NCI-H524 (cell line): ENCODE measurements at places on chromosomes 12 and 14.

GRCh38 chr14:59249029-59249428, 60.6 kb downstream of the DAAM1 start:
- DNase-seq, result no peak

- DNase-seq, result no peak
These were observed 475.6 kb downstream of the ZFP36L1 start for GRCh38 chr14:68317239-68317638.

GRCh38 chr12:130394906-130395305, 57.2 kb downstream of the PIWIL1 start:
- no peak for DNase-seq

GRCh38 chr12:52243259-52243855, 10.3 kb downstream of the KRT7 start:
- DNase-seq, result no peak

- no peak for DNase-seq
These were observed 774 bp upstream of the KRT75 start for GRCh38 chr12:52434760-52435530.

GRCh38 chr14:34470319-34470718, 8.3 kb upstream of the SPTSSA start:
- DNase-seq, result no peak

GRCh38 chr12:125381373-125381772, 316.1 kb downstream of the AACS start:
- no peak for DNase-seq

- no peak for DNase-seq
These were observed 78.8 kb upstream of the PDE3A start for GRCh38 chr12:20289520-20289919.

DNA sequence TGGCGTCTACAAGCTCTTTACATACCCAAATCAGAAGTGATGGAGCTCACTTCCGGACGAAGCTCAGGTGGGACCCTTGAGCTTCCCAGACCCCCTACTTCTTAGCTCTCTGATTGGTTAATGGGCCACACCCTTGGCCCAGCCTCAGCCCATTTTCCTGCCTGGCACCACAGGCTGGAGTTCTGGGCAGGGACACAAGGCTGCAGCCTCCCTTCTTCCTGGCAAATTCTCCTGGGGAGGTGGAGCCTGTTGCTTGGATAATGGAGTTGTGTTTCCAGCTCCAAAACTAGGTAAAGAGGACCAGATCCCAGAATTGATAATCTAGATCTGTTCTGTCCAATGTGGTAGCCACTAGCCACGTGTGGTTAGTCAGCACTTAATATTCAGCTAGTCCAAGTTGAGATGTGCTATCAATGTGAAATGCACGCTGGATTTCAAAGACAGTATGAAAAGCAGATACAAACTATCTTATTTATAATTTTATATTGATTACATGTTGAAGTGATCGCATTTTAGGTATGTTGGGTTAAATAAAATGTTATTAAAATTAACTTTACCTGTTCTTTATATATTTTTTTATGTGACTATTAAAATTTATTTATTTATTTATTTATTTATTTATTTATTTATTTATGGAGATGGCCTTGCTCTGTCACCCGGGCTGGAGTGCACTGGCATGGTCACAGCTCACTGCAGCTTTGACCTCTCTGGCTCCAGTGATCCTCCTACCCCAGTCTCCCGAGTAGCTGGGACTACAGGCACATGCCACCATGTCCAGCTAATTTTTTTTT, 12.6 kb upstream of the FAIM2 start:
- no peak for DNase-seq

- DNase-seq, result peak; percentile 19
These were observed 5.5 kb downstream of the CEP170B start for GRCh38 chr14:104870368-104871144.

- no peak for DNase-seq
These were observed 15.4 kb downstream of the TRIM9 start for GRCh38 chr14:51079489-51079888.

GRCh38 chr14:102965971-102966655, 43.6 kb downstream of the AMN start:
- no peak for DNase-seq

DNA sequence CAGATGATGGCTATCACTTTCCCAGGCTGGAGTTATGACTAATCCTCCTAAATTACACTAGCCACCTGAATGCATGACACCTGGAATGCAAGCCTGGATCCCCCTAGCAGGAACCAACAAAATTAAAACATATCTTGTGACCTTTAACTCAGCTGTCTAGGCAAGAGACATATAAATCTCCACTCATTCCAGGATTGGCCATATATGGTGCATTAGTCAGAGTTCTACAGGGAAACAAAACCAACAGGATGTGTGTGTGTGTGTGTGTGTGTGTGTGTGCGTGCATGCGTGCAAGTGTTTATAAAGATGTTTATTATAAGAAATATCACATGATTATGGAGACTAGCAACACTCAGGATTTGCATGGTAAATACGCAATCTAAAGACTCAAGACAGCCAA, 212.8 kb downstream of the KIF21A start:
- no peak for DNase-seq

DNA sequence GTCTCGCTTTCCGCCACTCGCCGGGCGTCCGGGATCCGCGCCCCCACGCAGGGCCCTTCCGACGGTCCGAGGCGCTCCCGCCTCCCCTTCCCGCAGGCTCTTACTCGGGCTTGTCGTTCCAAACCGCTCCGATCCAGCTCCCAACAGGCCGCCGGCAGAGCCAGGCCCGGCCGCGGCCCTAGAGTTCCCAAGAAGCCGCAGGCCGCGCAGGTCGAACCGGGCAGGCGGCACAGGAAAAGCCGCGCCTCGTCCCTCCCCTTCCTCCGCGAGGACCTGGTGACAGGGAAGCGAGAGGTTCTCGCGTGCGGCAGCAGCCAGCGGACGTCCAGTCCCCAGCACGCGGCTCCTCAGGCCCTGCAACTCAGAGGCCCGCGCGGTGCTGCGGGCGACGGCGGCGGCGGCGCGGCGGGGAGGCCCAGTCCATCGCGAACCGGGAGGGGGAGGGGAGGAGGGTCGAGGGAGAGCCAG, 272 bp downstream of the HECTD1 start:
- peak; percentile 86 for DNase-seq

DNA sequence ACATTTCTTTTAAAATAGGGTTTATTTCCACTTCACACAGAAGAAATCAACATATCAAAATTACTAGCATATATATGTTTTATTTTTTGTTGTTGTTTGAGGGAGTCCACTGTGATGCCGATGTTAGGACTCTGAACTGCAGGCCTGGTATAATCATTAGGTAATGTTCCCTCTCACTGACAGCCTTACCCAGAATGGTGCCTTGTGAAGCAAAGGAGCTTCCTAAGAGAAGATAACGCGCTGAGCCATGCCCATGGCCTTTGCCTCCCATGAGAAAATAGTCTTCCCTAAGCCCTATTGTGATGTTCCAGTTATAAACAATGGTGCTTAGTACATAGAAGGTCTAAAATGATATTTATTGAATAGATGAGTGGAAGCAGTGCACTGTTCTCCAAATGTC, 12.0 kb downstream of the GNG2 start:
- DNase-seq, result peak; percentile 10

DNA sequence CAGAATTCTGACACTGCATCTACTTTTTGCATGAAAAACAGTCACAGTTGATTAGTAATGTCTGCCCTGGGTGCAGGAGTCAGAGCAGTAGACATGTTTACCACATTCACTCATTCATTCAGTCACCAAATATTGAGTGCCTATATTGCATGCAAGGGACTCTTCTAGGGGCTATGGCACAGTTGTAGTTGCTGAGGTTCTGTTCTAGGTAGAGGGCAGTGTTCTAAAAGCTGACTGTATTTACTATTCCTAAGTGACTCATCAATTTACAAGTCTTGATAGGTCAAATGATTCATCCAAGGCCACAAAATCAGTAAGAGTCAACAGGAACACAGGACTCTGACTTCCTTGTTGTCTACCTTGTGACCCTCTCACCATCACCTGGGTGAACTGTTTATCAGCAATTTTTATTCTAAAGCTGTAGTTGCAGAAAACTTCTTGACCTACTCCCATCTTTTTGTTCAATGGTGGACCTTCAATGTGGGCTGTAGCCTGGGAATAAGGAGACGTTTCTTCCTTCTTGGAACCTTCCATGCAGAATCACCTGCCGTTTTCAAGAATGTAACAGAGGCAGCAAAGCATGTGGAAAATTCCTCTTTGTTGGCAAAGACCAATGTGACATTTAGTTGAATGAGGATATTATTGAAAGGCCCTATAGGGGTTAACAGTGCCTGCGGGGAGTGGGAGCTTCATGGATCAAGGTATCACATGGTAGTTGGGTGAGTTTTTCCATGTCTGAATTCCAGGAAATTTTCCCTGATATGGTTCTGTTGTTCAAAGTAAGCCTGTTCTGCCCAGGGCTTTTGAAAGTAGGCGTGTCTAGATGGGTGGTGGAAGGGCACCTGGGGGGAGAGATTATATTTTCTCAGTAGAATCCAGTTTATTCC, 223.2 kb downstream of the KTN1 start:
- no peak for DNase-seq

DNA sequence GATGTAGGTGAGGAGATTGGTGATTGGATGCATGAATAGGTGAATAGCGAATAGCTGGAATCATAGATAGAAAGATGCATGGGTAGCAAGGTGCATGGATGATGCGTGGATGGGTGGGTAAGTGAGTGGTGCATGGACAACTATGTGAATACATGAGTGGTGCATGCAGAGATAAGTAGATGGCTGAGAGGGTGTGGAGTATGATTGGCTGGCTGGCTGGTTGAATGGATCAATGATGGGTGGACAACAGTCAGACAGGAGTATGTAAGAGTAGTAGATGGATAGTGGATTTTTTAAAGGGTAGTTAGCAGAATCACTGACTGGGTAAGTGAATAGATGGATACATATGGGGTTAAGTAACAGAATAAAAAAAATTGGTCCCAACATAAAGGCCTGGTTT, 33.9 kb downstream of the SERPINA3 start:
- DNase-seq, result no peak

- DNase-seq, result no peak
These were observed 27.0 kb downstream of the DYNC1H1 start for GRCh38 chr14:101991352-101991751.

DNA sequence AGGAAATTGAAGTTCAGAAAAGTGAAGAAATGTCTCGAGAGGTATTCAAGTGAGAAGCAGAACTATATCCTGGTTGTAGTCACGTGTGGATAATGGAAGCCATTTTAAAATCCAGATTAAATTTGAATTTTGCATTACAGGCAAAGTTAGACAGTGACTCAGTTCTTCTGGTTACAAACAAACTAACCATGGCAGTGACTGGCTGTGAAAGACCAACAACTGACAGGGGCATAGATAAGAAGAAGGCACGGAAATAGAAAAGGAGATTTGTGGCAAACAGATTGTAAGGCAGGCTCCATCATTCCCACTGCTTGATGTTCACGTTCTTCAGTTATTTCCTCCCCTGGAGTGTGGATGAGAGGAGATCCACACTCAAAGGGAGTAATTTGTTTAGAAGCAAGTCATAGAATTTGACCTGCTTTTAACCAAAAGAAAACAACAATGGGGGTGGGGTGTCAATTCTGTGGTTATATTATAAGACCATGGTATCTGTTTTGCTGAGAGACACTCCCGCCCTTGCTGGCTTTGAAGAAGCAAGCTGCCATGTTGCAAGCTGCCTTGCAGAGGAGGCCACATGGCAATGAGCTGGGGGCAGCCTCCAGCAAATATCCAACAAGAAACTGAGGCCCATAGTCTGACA, 795.3 kb downstream of the VRK1 start:
- no peak for DNase-seq

DNA sequence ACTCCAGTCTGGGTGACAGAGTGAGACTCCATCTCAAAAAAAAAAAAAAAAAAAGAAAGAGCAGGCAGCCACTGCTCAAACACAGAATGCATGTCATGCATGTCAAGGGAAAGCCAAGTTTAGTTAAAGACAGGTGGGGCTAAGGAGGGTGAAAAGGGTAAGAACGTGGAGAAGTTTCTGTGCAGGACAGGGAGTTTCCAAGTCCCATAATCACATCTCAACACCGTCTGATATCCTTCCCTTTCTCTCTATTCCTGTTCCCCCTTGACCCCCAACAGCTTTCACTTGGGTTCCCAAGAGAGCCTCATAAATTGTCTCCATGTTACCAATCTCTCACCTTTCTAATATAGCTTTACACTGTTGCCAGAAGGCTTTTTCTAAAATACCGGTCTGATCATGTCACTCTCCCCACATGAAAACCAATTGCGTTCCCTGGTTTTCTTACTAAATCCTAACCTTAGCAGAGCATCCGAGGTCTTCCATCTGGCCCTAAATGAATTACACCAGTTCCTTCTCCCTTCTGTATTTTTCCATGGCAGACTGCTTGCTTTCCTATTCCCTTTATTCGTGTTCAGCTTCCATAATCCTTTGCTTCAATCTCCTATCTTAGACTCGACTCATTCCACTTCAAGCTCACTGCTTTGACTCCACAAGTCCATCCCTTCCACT, 37.0 kb downstream of the LIMA1 start:
- DNase-seq, result no peak

DNA sequence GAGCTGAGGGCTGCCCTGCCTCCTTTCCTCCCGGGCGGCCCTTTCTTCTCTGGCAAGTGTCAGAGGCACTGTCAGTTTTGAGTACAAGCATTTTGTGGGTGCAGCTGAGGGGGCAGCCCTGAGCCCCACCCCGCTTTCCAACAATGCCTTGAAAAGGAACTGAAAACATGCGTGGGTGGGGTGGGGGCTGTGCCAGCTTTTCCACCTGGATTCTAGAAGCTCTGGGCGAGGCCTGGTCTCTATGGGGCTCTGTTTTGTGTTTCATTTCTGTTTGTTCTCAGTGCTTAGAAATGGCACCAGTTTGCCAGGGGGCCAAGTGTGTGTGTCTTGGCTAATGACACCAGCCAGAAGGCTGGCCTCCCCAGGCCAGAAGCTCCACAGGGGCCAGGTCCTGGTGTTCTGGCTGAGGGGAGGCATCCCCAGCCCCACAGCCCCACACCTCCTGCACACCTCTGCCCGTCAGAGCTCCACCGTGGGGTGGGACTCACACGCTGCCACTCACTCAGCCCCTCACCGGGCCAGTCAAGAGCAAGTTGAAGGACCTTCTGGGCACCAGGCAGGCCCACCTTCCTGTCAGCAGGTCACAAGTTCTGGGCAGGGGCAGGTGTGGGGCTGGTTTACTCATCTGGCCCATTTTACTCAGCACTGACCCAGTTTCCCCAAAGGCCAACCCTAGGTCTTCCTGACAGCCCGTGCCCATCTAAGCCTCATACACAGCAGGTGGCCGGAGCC, 155.1 kb downstream of the CALM1 start:
- no peak for DNase-seq

DNA sequence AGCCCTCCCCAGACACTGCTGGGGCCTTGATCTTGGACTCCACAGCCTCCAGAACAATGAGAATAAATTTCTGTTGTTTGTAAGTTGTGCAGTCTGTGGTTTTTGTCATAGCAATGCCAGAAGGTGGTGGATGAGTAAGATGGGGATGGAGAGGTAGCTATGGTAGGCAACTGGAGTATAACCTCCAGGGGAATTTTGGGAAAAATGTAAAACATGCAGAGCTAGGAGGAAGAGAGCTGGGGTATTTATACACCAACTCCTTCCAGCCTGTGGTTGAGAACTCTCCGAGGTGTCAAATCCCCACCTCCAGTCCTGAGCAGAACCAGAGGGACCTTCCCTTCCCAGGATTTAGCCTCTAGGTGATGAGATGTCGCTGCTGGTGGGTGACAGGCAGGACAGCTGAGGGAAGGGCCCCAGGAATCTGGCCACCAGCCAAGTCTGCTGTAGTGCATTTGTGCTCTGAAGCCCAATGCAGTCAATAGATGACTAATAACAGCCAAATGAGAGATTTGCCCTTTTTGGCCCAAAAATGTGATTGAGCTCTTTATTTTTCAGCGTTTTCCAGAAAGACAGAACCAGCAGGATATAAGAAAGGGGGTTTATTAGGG, 19.1 kb upstream of the CEP170B start:
- DNase-seq, result no peak
